Dorsolateral prefrontal cortex (tissue), 122 donors: ENCODE measurements at places on chromosomes 12 and 14.

GRCh38 chr14:78974691-78975090 is 804.5 kb downstream of the NRXN3 start:
- DNase-seq, result no peak

GRCh38 chr14:99316281-99317163 is 44.5 kb upstream of the BCL11B start:
- DNase-seq, result no peak

DNA sequence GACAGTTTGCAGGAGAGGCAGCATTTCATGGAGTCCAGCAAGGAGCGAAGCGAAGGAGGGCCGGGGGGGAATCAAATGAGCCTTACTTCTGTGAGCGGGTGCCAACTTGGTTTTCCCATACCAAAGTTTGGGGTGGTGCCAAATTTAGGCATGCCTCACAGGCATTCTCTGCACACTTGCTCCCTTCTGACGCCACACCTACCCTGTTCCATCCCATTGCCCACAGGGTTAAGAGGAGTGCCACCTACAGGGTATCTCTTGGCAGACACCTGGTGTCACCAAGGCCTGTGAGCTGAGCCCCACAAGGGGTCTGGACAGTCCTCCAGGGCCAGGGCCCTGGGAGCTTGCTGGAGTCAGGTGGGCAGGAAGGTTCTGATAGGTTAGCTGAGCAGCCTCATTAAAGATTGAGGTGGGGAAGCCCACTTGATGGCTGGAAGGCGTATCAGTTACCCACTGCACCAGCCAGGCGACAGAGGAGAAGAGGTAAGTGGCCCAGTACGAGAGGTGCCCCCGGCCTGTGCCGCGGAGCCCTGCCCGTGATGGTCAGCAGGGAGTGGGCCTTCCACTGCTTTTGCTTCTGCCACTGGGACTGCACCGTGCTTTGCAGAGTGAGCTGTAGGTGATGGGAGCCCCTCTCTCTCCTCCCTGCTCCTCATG is 45.2 kb downstream of the DEGS2 start:
- no peak for DNase-seq

DNA sequence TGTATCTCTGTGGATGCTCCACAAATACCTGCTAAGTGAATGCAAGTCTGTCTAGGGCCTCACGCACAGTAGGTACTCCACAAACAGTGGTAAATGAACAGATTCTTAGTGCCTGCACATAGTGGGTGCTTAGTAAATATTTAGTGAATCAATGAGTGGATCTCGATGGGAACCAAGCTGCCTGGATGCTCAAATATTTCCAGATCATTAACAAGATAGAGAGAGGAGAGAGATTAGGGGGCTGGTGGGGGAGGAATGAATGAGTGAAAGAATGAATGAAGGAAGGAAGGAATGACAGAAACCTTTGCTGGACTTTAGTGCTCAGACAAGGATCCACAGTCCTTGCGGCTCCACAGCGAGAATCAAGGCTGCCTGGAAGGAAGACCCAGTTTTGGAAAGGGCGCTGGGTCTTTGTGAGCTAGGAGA is 118.2 kb downstream of the SCARB1 start:
- DNase-seq, result no peak

GRCh38 chr14:25389948-25390347 is 340.0 kb upstream of the STXBP6 start:
- no peak for DNase-seq

DNA sequence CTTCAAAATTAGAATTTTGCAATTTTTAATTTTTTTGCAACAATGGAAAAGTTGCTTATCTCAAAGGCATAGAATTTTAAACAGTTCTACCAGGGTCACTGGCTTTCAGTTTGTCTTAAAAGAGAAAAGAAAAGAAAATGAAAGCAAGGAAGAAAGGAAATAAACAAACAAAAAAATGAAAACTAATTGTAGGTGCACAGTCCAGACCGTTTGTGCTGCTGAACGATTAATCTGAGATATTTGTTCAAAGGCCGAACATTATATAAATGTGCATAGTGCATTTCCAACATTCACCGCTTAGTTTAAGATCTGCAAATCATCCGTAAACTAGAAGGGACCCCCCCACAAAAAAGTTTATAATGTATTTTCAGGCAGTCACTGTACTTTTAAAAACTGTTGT is 5.5 kb upstream of the OTX2 start:
- DNase-seq, result no peak

GRCh38 chr14:46325157-46325556 is 326.4 kb downstream of the RPL10L start:
- DNase-seq, result no peak

DNA sequence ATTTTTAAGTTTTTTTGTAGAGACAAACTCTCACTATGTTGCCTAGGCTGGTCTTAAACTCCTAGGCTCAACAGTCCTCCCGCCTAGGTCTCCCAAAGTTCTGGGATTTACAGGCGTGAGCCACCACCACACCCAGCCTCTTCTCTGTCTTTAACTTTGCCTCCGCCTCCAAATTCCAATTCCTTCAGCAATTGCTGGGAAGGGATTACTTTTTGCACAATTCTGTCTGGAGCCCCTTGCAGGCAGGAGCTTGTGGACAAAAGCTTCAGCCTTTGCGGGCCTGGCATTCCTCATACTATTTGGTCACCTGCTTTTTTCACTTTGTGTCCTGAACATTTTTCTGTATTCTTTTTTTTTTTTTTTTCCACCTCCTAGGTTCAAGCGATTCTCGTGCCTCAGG is 26.0 kb downstream of the SH2B3 start:
- DNase-seq, result no peak

DNA sequence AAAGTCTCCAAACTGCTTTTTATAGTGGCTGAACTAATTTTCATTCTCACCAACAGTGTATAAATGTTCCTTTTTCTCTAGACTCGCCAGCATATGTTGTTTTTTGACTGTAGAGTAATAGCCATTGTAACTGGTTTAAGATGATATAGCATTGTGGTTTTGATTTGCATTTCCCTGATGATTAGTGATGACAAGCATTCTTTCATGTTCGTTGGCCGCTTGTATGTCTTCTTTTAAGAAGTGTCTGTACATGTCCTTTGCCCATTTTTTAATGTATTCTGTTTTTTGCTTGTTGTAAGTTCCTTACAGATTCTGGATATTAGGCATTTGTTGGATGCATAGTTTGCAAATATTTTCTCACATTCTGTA is 404.9 kb downstream of the FLRT2 start:
- DNase-seq, result no peak

DNA sequence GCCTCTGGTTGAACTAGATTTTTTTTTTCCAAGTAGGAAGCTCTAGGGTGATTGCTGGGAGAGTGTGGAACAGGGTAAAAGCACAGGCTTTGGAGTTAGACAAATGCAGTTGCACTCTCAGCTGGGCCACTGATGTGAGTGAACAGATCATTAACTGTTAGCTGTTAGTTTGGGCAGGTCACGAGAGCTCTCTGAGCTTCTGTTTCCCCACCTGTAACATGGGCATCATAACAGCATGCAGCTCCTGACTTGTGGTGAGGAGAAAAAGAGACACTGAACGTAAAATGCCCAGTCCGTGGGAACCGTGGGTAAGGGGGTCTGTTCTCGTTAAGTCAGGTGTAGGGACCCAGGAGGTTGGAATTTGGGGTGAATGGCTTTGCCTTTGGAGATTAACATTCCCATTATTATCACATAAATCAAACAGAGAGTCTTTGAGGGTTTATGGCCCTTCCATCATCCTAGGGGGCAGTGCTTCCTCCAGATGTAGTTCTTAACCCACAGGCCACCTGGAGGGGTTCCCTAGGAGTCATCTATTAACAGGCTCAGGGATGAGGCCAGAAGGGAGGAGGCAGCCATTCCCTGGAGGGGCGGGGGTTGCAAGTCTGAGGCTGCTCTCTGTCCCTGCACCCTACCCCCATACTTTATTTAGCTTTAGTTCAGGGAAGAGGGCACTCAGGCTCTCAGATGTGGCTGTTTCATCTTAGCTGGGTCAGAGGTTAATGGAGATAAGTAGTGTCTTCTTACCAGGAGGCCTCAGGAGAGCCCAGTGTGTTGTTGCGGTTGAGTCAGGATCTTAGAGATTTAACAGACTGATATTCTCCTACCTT is 135.2 kb downstream of the DACT1 start:
- DNase-seq, result no peak

DNA sequence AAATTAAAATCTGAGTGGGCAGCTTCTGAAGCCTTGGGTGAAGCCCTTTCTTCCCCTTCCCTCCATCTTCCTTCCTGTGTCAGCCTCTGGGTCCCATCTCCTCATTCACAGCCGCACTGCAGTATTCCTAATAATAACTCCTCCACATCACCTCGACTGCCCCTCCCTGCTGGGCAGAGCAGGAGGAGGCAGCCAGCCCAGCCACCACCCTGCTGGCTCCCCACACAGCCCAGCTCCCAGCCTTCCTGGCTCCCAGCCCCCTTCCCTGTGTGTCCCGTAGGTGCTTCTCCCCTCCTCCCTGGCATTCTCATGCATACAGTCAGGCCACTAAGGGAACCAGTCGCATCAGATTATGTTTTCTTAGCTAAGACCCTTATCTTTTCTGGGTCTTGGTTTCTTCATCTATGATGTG is 3.7 kb downstream of the IFFO1 start:
- DNase-seq, result no peak

DNA sequence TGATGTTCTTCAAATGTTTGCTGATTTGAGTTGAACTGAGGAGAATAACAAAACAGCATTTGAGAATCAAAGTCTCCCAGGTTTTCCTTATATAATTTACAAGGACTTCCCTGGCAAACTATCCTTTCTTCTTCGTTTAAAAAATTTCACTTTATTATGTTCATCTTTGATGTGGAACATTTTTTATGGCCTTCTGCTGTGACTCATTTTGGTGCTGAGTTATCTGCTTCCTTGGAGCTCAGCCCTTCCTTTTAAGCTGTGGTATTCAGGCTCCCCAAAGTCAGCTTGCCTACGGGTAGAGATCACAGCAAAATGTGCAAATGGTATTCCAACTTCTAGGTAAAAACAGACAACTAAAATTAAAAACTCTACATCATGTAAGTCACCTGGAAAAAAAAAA is 1.4 kb upstream of the ANO4 start:
- DNase-seq, result no peak

- DNase-seq, result no peak
Observed at GRCh38 chr12:74370608-74371216, 166.9 kb upstream of the ATXN7L3B start.

DNA sequence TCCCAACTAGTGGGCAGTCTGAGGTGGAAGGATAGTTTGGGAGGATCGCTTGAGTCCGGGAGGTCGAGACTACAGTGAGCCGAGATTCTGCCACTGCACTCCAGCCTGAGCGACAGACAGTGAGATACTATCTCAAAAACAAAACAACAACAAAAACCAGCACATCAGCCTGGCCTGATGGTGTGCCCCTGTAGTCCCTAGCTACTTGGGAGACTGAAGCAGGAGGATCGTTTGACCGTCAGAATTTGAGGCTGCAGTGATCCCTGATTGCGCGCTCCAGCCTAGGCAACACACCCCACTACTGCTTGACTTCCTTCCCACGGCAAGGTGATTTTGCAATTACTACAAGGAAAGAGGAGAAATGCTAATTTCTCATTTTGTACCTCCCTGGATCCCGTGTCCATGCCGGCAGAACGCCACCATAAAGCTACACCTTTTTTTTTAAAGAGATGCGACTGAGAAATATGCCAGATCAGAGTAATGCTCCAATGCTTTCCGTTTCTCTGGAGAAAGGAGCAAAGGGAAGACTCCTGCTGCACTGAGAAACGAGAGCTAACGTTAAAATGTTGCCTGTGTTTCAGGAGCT is 672 bp upstream of the SCFD1 start:
- no peak for DNase-seq

DNA sequence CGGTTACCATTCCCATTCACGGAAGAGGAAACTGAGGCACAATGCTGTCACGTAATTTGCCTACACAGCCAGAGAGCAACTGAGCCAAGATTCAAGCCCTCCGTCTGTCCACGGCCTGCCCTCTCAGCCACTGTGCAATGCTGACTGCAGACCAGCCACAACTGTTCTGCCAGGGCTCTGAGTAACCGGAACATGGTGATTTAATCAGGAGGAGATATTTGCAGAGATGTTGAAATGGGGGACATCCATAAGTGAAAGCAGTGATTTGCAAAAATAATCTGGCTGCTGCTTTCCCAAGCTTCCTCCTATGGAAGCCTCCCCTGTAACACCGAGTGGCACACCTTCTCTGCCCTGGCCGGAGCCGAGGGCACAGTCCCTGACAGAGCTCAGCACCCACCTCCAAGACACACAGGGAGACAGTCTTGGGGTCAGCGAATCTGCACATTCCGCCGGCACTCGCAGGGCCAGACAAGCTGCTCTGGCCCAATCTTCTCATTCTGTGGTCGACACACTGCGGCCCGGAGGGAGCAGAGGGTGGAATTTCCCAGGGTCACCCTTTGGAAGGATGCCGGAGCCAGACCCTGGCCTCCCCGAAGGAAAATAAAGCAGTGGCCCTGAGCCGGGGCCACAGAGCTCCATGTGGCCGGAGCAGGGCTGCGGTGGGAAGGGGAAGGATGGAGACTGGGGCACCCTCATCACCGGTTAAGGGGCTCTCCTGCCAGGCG is 158.2 kb upstream of the DIO3 start:
- no peak for DNase-seq
